ENCODE measurements at places on chromosomes 6 and 20.

DNA sequence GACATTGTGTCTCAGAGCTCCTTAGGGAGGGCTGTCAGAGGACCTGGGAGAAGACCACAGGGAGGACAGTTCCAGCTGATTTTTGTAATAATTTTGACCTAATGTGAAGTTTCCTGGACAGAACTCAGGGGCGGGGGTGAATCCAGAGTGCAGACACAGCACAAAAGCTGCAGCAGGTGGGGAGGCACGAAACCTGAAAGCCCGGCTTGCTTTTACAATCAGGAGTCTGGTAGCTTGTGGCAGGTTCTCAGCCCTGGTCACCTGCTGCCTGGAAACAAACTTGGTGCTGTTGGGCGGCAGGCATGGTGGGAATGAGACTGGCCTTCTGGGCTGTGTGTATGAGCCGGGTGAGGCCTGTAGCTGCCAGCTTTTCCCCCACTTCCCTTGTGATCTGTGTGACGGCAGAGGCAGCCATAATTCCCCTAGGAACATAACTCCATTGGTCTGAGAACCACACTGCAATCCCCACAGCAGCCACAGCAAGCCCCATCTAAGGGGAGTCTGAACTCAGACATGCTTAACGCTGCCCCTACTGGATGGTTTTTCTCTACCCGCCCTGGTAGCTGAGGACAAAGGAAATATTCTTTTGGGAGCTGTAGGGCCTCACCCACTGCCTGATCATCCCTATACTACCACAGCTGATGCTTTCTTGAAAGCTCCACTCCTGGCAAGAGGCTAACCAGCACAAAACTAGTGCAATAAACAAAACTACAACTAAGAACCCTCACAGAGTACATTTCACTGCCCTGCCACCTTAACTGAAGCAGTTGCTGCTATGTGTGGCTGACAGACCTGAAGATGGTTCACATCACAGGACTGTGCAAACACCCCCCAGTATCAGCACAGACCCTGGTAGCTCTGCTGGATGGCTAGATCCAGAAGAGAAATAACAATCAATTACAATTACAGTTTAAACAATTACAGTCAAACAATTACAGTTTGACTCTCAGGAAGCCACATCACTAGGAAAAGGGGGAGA is 1055.1 kb upstream of the GJE1 start:
- DNase-seq = no peak

- DNase-seq = no peak
Observed at GRCh38 chr6:165661664-165662025, 1.4 kb downstream of the PDE10A start.

- peak; percentile 98 for DNase-seq
Observed at GRCh38 chr6:52503851-52504781, 72.7 kb downstream of the TRAM2 start.

DNA sequence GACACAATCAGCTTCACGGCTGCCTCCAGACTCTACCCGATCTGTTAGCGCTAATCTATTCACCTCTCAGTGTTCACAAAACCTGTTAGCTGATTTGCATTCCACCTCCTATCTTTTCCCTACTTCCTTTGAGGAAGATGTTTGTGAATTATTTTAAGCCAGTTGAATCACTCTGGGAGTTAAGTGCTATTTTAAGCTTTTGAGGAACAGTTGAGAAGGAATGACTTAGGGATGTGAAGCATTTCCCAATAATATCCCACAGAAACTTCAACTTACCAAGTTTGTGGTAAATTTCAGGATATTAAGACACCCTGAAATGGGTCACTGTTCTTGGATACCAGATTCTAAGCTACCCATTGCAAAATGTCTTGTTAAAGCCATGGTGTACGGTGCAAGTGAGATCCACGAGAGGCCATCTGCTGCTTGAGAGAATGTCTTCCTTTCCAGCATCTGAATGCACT is 145.2 kb upstream of the CITED2 start:
- no peak for DNase-seq

- DNase-seq = no peak
Observed at GRCh38 chr6:2158596-2159271, 86.7 kb downstream of the GMDS start.

GRCh38 chr20:11372876-11373790 is 544.6 kb upstream of the BTBD3 start:
- no peak for DNase-seq

DNA sequence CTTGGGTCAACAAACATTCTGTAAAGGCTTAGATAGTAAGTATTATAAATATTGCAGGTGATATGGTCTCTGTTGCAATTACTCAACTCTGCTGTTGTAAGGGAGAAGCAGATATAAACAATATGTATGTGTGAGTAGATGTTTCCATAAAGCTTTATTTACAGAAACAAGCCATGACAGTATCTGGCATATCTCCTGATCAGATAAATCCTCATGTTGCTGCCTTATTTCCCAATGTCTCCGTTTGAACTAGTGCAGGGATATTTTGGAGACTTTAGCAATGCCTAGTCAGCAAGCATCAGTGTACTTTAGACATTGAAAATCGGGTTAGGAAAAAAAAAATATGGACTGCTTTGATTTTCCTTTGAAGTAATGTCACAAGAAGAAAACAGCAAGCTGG is 96.1 kb downstream of the LAMA2 start:
- no peak for DNase-seq

DNA sequence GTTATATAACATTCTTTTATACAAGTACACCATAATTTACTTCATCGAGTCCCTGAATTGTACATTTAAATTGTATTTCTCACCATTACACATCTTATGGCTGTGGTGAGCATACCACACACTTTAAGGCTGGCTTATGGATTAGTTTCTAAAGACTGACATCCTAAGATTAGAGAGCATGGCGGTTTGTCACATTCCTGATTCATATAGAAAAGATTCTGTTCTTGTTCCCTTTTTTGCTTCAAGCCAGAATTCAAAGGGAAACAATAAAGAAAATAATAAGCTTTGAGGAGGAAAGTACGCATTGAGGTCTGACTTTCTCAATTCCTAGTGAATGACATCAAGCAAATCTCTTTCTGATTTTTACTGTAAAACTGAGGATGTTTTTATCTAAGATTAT is 2.5 kb downstream of the BTN1A1 start:
- DNase-seq = no peak

DNA sequence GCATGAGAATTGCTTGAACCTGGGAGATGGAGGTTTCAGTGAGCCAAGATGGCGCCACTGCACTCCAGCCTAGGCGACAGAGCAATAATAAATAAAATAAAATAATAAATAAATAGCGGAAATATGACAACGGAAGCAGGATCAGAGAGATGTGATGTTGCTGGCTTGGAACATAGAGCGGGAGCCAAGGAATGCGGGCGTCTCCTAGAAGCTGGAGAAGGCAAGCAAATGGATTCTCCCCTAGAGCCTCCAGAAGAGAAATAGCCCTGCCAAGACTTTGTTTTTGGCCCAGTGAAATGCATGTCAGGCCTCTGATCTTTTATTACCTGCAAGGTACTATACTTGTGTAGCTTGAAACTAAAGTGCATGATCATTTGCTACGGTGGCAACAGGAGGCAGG is 12.4 kb downstream of the KIAA1755 start:
- no peak for DNase-seq

- DNase-seq = no peak
Observed at GRCh38 chr20:9440892-9441291, 73.5 kb upstream of the LAMP5 start.

- no peak for DNase-seq
Observed at GRCh38 chr6:88804701-88805100, 158.7 kb downstream of the RNGTT start.

Measured in SJSA1 (cell line).